Esophagus muscularis mucosa (tissue), 4 donors: ENCODE measurements at places on chromosomes 3 and 15. TPM values are rescaled to one million over a fixed set of nuclear protein-coding genes. Genes with fewer than 3 reads are reported as not detected.

GRCh38 chr3:187808527-187808895 lies 63.2 kb upstream of the BCL6 start:
- DNase-seq = no peak

Gene SPTBN5
- 0.17 TPM for total RNA-seq

- DNase-seq = no peak
These were observed 49.7 kb downstream of the SEMA5B start for GRCh38 chr3:122977746-122978466.

Gene GOLGA6L1
- total RNA-seq = not detected

DNA sequence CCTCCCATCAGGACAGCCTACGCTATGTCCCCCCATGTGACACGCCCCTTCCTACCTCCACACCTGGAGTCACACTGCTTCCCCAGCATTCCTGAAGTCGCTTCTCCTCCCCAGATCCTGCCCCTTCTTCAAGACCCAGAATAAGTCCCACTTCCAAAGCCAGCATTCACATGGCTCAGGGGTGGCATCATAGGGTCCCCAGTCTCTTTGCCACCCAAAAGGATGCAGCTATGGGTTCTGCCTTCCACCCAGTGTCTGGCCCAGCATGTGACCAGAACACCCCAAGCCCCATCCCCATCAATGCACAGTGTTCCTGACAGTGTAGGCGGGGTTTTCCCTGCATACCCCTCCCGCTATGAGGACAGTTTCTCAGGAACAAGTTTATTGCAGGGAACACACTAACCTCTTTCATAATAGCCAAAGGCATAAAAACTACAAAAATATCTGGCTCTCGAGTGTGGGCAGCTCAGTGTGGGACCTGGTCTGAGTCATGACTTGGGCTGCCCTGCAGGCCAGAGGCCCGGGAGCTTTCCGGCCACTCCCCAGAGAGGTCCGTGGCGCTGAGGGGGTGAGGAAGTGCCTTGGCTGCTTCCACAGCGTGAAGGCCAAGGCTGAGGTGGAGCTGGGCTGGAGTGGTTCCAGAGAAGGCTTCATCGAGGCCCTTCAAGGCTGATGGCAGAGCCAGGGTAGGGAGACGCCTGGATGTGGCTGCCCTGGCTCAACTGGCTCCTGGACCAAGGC lies 5.8 kb downstream of the ISLR start:
- no peak for DNase-seq

Gene CAMP
- 0.83 TPM for total RNA-seq

DNA sequence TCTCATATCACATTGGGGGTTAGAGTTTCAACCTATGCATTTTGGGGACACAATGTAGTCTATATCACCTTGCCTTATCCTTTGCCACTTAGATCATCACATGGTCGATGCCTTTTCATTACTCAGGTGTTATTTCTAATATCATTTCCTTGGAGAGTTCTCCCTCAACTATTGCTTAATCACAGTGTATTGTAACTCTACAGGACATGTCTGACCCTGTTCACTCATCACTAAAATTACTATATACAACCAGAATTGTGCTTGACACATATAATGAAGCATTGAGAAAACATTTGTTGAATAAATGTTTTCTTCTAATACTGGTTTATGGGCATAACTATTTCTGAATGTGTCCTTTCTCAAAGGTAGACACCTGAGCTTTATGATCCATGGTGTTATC lies 207.4 kb downstream of the EPHA6 start:
- no peak for DNase-seq

GRCh38 chr3:33659856-33660434 lies 58.1 kb downstream of the CLASP2 start:
- no peak for DNase-seq

DNA sequence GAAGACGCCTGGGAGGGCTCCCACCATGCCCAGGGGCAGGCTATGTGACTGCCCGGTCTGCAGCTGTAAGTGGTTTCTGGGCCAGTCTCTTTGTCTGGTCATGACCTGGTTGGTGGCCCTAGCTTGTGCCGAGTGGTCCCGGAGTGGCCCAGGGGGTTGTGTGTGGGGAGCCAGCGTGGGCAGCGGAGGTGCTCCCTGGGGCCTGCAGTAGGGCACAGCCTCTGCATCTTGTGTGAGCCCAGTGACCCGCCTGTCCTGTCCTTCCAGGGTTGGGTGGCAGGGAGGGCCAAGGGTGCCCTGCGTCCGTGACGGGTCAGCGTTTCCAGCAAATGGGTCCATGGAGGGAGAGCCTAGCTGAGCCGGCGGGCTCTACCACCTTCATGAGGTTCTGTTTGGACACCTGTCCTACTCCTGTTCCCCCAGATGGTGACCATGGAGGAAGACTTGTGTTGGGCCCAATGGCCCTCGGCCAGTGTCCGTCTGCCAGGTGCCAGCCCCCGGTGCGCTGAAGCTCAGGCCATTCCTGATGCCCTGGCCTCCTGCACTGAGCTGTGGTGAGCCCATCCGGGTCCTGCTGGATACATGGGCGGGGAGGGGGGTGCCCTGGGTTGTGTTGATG lies 215.4 kb downstream of the SNRPN start:
- DNase-seq = peak; percentile 70

Gene GCSAM
- total RNA-seq = not detected

DNA sequence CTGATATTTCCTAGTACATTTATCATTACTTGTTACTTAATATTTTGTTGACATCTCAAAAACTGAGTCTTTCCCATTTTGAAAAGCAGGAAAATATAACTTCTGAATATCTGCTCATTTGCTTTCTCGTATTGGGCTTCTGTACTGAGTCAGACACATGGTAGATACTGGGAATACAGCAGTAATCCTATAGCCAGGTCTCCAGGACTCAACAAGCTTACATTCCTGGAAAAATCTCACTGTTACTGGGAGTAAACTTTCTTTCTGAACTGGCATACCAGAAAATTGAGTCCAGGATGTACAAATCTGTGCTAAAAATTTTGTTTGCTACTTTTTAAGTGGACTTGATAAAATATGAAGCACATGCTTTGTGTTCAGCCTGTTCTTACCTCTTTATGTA lies 240.4 kb downstream of the RBMS3 start:
- DNase-seq = no peak

- no peak for DNase-seq
These were observed 8.3 kb downstream of the ITPR1 start for GRCh38 chr3:4501437-4501836.

DNA sequence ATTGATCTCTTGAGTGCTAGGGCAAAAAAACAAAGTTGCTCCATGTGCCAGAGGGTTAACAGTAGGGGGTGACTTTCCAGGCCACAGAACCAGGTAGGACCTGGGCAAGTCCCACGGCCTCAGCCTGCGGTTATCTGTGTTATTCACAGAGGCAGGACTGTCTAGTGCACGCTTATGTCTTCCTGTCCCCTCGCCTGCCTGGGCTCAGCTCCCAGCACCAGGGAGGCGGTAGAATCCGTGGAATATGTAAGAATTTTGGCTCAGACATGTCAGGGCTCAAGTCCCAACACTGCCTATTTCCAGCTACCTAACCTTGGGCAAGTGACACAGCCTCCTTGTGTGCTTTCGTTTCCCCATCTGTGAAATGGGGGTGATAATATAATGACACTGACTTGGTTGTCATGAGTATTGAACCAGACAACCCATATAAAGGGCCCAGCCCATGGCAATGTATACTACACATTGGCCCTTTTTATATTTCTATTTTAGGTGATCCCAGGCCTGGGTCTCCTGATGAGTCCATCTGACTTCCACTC lies 44.3 kb upstream of the FLNB start:
- DNase-seq = no peak

Gene CPB1
- 0.46 TPM for total RNA-seq

Gene IL17RE
- 0.99 TPM for total RNA-seq

- no peak for DNase-seq
These were observed 2.6 kb upstream of the SKOR1 start for GRCh38 chr15:67822537-67823313.

- DNase-seq = no peak
These were observed 151.6 kb downstream of the SLCO3A1 start for GRCh38 chr15:92005154-92005553.

- DNase-seq = no peak
These were observed 37.5 kb downstream of the CTDSPL start for GRCh38 chr3:37899101-37899707.

DNA sequence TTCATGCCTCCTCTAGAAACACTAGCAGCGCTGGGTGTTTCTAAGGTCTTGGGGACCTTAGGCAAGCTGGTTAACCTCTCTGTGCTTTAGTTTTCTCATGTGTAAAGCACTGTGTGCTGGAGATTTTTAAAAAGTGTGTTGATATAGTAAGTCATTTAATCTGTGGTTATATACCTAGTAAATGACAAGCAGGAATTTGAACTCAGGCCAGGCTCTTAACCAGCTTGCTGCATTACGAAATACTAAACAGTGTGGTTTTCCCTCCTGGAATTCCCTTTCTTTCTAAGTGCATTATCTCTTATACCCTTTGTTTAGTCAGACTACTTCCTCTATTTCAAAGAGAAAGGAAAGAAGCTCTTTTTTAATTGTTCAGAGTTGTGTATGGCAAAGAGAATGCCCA lies 26.5 kb downstream of the NEO1 start:
- no peak for DNase-seq

DNA sequence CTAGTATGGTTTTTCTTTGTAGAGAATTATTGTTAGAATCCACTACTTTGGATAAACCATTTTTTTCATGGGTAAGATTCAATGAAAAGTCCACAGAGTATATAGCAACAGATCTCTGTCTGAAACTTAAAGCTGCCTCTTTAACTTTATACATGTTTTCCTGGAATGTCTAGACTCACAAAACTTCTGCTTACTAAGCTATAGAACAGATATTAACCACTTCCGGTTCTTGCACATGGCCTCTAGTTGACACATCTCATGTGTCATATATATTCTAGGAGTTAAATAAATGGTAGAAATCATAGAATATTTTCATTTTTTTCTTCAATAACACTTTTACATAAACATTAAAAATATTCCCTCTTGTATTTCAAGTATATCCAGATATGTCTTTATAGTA lies 1693.9 kb downstream of the SI start:
- no peak for DNase-seq

GRCh38 chr3:46825450-46825849 lies 37.8 kb downstream of the MYL3 start:
- DNase-seq = no peak

DNA sequence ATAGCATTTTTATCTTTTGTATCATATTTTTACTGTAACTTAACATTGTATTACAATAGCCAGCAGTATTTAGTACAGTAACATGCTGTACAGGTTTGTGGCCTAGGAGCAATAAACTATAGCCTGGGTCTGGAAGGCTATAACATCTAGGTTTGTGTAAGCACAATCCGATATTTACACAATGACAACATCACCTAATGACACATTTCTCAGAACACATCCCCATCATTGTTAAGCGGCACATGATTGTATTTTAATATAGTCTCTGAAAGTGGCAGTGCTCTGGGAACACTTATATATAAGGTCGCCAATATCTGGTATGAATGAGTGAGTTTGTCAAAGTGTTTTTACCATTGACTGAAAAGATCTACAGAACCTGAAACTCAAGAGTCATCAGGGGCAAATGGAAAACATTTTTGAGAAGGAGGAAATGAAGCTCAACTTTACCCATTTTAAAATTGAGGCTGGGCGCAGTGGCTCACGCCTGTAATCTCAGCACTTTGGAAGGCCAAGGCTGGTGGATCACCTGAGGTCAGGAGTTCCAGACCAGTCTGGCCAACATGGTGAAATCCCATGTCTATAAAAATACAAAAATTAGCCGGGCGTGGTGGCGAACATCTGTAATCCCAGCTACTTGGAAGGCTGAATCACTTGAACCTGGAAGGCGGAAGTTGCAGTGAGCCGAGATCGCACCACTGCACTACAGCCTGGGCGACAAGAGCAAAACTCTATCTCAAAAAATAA lies 38.8 kb upstream of the TNFSF10 start:
- no peak for DNase-seq

- DNase-seq = no peak
These were observed 63.5 kb downstream of the CHST2 start for GRCh38 chr3:143182866-143183664.

Gene EFCAB12
- total RNA-seq = not detected

DNA sequence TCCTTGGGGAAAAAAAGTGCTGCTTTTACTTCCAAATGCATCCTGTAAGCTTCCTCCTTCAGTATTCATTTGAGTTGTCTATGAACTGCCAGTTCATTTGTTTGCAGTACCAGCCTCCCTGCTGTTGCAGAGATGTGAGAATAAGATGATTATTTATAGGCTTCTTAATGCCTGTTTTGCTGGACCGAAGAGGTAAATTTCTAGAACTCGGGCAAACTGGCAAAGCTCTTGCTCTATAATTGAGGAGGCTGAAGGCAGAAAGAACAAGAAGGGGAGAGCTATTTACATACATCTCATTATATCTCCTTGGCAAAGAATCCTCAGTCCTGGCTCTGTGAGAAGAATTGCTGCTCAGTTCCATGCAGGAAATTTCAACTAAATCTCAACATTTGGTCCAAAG lies 790.4 kb downstream of the GRM7 start:
- no peak for DNase-seq

DNA sequence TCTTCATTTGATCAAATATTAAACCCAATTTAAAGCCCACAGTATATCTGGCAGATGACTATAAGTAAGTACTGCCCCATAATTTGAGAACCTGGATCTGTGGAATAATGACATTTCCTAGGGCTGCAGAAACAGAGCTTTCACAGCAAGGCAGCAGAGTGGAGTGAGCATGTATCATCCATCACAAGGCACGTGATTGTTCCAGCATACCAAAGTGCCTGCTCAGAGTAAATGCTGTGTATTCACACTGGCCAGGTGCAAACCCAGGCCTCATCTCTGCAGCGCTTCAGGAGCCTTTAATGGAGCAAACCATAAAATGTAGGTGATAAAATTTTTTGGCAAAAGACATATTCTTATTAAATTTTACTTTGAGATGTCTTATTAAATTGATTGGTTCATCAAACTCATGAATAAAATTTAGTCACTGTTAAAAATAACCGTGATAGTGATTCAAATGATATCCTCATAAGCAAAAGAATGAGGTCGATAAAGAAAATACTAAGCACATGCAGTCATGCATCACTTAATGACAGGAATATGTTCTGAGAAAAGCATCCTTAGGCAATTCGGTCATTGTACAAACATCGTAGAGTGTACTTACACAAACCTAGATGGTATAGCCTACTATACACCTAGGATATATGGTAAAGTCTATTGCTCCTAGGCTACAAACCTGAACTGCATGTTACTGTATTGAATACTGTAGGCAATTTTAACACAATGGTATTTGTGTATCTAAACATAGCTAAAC lies 99.3 kb upstream of the SLC24A5 start:
- DNase-seq = no peak

Gene CHRM5
- not detected for total RNA-seq

- no peak for DNase-seq
These were observed 702.8 kb downstream of the SI start for GRCh38 chr3:164375538-164375937.

GRCh38 chr15:63453186-63453905 lies 51.0 kb upstream of the USP3 start:
- no peak for DNase-seq
